Activated CD8-positive, alpha-beta memory T cell treated with anti-CD3 and anti-CD28 coated beads for 4 hours (primary cell): ENCODE measurements at places on chromosomes 12 and 14.

DNA sequence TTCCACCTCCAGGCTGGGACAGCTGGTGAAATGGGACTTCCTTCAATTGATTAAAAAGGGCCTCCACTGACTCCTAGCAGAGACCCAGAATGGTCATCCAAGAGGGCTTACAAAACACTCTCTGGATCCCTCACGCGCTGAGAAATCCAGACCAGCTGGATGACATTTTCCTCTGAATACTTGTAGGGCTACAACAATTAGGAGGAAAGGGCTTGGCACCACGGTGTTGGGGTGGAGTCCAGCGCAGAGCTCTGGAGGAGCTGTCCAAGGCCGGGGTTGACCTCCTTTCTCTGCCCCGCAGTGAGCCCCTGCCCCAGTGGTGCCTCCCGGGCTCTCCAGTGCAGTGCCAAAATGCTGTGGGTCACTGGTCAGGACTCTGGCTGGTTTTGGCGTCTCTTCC is 189.0 kb upstream of the CCND2 start:
- DNase-seq: no peak

GRCh38 chr14:77158175-77158881 is 16.7 kb upstream of the ZDHHC22 start:
- DNase-seq: no peak

- no peak for DNase-seq
Observed at GRCh38 chr14:74704656-74705055, 8.2 kb downstream of the AREL1 start.

DNA sequence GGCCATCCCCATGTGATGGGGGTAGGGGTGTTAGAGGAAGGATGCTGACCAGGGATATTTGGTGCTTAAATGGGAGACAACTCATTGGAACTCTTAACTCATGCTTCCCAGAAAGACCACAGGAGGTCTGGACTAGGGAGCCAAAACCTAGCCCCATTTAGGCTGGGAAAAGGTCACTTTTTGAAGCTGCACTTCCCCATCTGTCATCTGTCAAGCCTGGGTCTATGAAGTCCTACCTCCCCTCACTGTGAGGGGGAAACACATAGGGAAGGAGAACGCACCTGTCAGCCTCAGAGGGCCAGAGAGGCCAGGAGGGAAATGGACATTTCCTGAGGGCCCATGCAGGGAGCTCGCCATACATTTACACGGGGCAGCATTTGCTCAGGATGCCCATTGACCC is 321.0 kb downstream of the BCL11B start:
- no peak for DNase-seq

GRCh38 chr12:83121897-83122622 is 435.4 kb downstream of the TMTC2 start:
- no peak for DNase-seq

DNA sequence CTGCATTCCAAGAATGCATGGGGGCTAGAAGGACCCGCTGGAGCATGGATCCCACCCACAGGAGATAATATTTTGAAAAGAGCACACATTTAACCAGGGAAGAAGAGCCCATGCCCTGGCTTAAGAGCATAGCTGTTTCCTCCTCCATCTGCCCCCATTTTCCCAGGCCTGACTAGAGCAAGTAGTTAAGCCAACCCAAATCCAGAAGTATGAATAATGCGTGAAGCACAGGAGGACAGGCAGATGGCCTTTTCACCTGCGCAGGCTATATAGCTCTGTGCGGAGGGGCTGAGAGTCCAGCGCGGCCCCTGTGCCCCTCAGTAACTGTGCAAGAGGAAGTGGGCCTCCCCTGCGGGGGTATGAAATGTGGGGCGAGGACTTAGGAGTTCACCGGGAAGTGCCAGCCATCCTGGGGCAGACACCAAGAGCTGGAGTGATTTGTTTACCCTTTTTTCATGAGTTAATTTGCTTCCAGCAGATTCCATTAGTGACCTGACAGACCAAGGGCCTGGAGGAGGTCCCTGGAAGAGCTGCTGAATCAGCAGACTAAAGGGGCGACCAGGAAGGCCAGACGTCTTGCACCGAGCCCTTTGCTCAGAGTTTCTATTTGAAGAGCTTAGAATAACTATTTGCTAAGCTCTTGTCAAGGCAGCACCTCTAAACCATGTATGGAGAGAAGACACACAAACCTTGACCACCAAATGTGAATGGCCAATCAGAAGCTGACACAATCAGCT is 37.2 kb downstream of the DPF3 start:
- no peak for DNase-seq

GRCh38 chr12:1350055-1350933 is 244.1 kb downstream of the FBXL14 start:
- DNase-seq: no peak

GRCh38 chr12:116693286-116694227 is 44.3 kb downstream of the SPRING1 start:
- DNase-seq: no peak

- DNase-seq: no peak
Observed at GRCh38 chr12:15741082-15741481, 48.1 kb downstream of the EPS8 start.

DNA sequence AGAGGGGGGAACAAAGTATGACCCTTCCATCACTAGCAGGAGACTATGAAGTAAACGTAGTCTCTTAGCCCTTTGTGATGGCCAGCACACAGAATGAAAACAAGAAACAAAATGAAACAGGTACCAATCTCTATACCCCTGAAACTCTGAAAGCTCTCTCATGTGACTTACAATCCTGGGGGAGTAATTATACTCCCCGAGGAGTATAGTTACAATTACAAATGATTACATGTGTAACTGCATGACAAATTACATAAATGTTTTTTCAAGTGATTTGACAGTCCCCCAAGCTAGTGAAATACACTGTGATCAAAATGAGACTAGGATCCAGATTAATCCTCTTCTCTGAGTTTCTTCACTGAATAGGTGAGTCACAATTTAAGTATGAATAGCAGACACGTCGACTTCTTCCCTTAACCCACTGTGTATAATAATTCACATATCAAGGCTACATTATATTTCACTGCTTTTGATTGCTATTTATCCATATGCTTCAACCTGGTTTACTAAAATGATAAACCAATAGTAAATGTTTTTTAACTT is 74.0 kb downstream of the SPTSSA start:
- no peak for DNase-seq

DNA sequence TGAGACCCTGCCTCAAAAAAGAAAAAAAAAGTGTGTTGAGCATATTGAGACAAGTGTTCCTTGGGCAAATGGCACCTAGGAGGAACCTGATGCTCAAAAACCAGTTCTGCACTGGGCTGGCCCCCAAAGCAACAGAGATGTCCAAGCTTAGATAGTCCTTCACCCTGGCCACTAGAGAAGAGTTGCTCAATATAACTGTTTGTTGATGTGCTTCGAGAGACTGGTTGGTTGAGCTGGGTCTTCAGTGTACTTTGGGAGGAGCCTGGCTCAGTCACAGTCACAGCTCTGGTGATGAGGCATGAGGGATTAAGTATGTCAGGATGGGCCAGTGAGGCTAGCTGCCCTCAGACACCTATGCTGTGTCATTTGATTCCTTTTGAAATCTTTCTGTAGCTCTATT is 38.0 kb downstream of the SLC2A14 start:
- no peak for DNase-seq

- DNase-seq: no peak
Observed at GRCh38 chr12:12724421-12725085, 7.4 kb downstream of the CDKN1B start.

DNA sequence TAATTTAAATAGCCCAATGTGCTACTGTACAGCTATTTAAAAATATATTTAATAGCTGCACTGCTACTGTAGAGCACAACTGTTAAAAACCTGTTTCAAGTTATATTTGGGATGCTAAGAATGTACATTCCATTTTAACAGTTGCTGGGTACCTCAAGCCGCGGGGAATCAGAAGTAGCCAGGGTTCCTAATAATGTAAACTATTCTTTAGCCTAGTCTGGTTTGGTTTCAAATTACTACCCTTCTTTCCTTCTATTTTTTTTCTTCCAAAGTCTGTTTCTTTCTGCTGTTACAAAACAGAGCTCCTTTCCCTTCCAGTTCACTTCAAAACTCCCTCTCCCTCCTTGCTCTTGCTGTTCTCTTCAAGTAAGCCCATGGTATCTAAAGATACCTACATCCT is 21.3 kb downstream of the SCAF11 start:
- no peak for DNase-seq

- DNase-seq: no peak
Observed at GRCh38 chr12:21341769-21342168, 7.1 kb upstream of the SLCO1A2 start.

GRCh38 chr12:126591533-126591932 is 1526.3 kb downstream of the AACS start:
- DNase-seq: no peak

GRCh38 chr12:45477526-45477925 is 252.0 kb upstream of the ARID2 start:
- no peak for DNase-seq

DNA sequence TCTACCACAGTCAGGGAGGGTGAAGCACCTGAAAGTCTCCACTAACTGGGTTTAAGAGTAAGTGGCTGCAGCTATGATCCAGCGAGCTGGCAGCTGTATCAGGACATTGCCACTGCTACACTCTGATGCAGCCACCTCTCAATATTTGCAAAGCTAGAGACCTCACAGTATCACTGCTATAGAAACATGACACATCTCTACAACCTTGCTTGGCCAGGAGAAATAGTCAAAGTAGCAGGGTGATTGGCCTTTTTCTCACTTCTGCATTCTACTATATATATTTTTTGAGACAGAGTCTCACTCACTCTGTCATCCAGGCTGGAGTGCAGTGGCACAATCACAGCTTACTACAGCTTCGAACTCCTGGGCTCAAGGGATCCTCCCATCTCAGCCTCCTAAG is 9.3 kb upstream of the FMNL3 start:
- no peak for DNase-seq

DNA sequence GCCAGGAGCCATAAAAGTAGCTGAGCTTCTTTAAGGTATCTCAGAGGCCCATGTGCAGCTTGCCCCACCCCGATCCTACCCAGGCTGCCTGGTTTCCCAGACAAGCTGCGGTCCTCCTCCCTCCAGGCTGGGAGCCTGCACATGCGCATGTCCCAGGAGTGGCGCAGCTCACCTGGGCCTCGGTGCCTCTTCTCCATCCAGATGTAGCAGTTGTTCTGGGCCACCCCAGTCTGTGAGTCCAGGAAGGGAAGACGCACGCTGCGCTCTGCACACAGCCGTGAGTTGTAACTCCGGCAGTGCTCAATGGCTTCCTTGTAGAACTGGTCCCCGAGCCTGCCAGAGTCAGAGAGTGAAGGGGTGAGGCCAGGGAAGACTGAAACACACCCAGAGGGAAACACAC is 122.3 kb downstream of the DPF3 start:
- DNase-seq: no peak

DNA sequence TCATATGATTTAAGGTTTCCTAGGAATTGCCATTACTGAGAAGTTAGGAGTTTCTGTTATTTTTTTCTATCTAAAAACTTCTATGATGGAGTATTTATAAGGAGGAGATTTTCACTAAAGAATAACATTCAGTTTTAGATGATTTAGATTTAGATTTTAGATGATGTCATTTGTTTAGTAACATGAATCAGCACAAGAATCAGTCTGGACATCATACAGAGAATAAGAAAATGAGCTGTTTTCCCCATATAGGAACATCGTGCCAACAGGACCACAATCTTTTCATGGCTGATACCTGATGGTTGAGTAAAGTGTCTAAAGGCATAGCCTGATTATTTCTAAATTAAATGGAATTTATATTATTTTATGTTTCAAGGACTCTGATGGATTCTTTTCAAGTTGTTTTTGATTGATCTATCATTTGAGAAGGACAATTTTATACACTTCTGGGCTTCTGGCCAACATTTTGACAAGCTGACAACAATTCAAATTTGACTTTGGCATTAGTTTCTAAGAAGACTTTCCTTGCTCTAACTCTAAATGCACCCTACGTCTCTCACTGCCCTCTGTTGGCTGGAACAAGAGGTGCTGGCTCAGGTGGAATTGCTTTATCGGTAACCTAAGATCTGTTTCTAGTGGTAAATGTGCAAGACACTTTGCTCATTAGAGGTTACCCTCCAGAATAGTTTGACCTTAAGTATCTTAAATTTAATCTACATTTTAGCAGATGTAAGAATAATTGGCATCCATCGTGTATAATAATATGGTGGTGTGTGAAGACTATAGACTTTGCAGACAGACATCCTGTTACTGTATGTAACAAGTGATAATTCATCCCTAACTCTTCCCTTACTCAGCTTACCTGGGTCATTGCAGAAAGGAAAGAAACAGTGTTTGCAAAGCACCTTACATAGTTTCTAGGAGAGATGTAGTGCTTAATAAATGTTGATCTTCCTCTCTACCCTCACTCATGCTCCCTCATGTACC is 42.8 kb upstream of the CPSF6 start:
- DNase-seq: no peak

DNA sequence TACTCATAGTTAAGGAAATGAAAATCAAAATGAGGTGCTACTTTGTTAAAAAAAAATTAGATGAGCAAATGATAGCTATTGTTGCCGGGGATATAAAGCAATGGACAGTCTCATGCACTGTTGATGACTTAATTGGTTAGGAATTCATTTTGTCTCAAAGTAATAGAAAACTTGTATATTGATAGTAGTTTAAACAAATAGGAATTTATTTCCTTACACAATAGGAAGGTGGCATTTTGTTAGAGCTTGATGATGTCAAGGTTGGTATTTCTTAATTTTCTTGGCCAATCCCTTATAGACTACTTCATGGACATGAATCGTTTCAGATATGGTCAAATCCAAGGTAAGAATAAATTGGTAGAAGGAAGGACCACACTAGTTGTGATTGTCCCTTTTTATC is 7.8 kb downstream of the PRPF39 start:
- DNase-seq: no peak

GRCh38 chr14:104105071-104105821 is 19.7 kb downstream of the ASPG start:
- DNase-seq: no peak

DNA sequence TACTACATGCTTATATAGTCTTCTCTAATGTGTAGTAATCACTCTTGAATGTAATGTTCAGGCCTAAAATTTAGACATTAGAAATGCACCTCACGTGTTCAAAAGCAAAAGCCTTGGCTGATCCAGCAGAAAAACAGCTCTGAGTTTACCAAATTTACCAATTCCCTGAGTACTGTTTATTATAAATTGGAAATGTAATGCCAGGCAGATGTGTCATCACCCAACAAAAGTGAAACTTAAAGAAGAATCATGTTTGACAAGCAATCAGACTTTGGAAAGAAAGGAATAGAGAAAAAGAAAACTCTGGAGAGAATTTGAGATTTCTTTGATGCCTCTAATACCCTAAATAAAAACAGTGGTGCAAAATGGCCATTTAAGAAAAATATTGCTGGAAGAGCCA is 26.5 kb upstream of the STRAP start:
- no peak for DNase-seq

GRCh38 chr14:79598339-79598738 is 613.0 kb downstream of the DIO2 start:
- DNase-seq: no peak

GRCh38 chr14:77903221-77903620 is 103.3 kb downstream of the ADCK1 start:
- no peak for DNase-seq
